ENCODE measurements at places on chromosomes 3 and 15.

DNA sequence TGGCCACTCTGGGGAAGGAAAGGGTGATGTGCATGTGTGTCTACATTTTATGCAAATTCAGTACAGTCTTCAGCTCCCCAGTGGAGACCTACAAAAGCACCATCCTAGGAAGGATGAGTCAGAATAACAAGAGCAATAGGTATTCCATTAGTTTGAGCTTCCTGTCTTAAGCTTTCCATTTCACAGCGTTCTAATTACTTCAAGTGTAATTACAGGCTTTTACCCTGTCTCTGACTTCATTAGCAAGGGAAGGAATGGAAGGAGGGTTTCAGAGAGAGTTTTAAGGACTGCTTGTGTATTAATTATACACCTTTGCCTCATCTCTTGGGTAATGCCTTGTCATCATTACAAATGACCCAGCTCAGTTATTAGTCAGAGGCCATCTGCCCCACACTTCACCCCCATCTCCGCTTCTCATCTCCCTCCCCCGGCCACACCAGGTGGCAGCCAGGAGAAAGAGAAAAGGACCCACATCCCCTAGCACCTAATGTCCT is 202.8 kb upstream of the MRPL3 start:
- H3K27ac ChIP-seq: no peak overlapping the region
- no peak overlapping the region for H3K4me3 ChIP-seq
- no peaks in the 10 kb centered on the region for H3K4me1 ChIP-seq
- DNase-seq: no peak

- no peak for DNase-seq
- no peak overlapping the region for H3K4me3 ChIP-seq
- H3K27ac ChIP-seq: no peak overlapping the region
- H3K36me3 ChIP-seq: no peaks in the 10 kb centered on the region
Measured at GRCh38 chr15:48096355-48096786, 24.4 kb upstream of the SLC24A5 start.

GRCh38 chr15:67110958-67111864 is 45.8 kb downstream of the SMAD3 start:
- no peaks in the 10 kb centered on the region for H3K36me3 ChIP-seq
- no peak for DNase-seq
- H3K4me1 ChIP-seq: peaks cover 28% of the 10 kb centered on the region

GRCh38 chr15:25208735-25209134 is 230.1 kb downstream of the UBE3A start:
- H3K27ac ChIP-seq: no peak overlapping the region
- no peaks in the 10 kb centered on the region for H3K36me3 ChIP-seq
- H3K4me1 ChIP-seq: no peaks in the 10 kb centered on the region
- no peaks in the 10 kb centered on the region for H3K27me3 ChIP-seq
- H3K4me3 ChIP-seq: no peak overlapping the region

- H3K27ac ChIP-seq: no peak overlapping the region
- no peak overlapping the region for H3K4me3 ChIP-seq
- H3K4me1 ChIP-seq: no peaks in the 10 kb centered on the region
Measured at GRCh38 chr15:90851940-90852339, 16.4 kb upstream of the FURIN start.

GRCh38 chr3:167941234-167941995 is 154.3 kb downstream of the GOLIM4 start:
- no peak overlapping the region for H3K27ac ChIP-seq
- H3K27me3 ChIP-seq: no peaks in the 10 kb centered on the region
- H3K4me1 ChIP-seq: no peaks in the 10 kb centered on the region
- DNase-seq: no peak
- H3K4me3 ChIP-seq: no peak overlapping the region

GRCh38 chr3:158727206-158728060 is 4.8 kb downstream of the RARRES1 start:
- peaks cover 6% of the 10 kb centered on the region for H3K4me1 ChIP-seq
- H3K36me3 ChIP-seq: no peaks in the 10 kb centered on the region
- H3K27ac ChIP-seq: no peak overlapping the region
- DNase-seq: peak; percentile 43
- H3K27me3 ChIP-seq: no peaks in the 10 kb centered on the region

DNA sequence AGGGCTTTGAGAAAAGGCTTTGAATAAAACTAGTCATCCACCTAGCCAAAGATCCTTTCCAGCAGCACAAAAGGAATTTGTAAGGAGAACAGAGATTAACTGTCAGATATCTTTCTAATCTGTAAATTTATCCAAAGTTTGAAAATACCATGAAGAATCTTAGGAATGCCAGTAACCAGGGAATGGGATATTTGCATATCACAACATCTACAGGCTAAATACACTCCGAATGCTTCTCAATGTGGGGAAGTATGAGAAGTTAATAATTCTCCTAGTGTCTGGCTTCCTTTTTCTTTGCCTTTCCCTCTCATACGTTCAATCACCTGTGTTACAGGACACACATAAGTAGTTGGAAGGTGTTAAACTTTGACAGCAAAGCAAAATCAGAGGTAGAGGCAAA is 7.8 kb downstream of the ANAPC13 start:
- H3K36me3 ChIP-seq: peaks cover 4% of the 10 kb centered on the region
- DNase-seq: no peak
- no peak overlapping the region for H3K27ac ChIP-seq
- no peak overlapping the region for H3K4me3 ChIP-seq

GRCh38 chr15:40470423-40471104 is at the start of gene CHST14:
CHST14 (plus strand) TSS chr15:40470984; CDS start chr15:40471214, 230 bp downstream.
- no peaks in the 10 kb centered on the region for H3K36me3 ChIP-seq
- peak within 1 kb of the TSS; percentile 88 for H3K27ac ChIP-seq
- no peaks in the 10 kb centered on the region for H3K27me3 ChIP-seq
- H3K4me3 ChIP-seq: peak within 1 kb of the TSS; percentile 66
- peak; percentile 77 for DNase-seq

- H3K36me3 ChIP-seq: no peaks in the 10 kb centered on the region
- H3K27me3 ChIP-seq: no peaks in the 10 kb centered on the region
- DNase-seq: no peak
- no peak overlapping the region for H3K4me3 ChIP-seq
Measured at GRCh38 chr3:168220556-168220955, 124.8 kb upstream of the GOLIM4 start.

DNA sequence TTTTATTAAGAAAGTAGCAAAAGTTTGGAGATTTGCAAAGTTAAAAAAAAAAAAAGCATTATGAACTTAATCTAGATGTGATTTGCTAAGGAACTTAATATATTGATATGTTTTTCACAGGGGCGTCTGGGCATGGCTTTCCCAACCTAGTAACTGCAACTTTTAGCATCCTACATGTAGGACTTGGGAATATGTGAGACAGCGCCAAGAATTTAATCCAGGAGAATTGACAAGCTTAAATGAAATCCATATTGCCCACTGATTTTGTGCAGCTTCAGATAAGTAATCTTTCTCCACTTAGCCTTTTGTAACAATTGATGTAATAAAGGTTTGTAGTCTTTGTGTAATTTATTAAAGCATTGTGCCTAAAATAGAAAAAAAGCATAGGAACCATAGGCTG is 982 bp upstream of the GABPB1 start:
- peaks cover 26% of the 10 kb centered on the region for H3K4me1 ChIP-seq
- DNase-seq: no peak
- no peaks in the 10 kb centered on the region for H3K36me3 ChIP-seq
- no peaks in the 10 kb centered on the region for H3K27me3 ChIP-seq

DNA sequence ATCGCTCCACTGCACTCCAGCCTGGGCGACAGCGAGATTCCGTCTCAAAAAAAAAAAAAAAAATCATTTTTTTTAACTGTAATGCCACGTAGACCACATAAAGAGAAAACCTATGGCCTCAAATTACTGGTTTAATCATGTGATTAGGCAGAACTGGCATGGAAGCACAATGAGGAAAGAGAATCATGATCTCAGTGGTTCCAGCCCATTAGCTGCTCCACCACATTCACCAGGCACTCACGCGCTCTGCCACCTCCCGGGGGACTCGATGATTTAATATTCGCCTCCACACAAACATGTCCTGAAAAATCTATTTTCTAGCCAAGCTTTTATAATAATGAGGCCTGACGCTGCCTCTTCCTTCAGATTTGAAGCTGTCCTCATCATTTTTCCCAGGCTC is 204.7 kb downstream of the TBL1XR1 start:
- H3K4me1 ChIP-seq: no peaks in the 10 kb centered on the region
- H3K36me3 ChIP-seq: no peaks in the 10 kb centered on the region
- H3K27me3 ChIP-seq: no peaks in the 10 kb centered on the region

DNA sequence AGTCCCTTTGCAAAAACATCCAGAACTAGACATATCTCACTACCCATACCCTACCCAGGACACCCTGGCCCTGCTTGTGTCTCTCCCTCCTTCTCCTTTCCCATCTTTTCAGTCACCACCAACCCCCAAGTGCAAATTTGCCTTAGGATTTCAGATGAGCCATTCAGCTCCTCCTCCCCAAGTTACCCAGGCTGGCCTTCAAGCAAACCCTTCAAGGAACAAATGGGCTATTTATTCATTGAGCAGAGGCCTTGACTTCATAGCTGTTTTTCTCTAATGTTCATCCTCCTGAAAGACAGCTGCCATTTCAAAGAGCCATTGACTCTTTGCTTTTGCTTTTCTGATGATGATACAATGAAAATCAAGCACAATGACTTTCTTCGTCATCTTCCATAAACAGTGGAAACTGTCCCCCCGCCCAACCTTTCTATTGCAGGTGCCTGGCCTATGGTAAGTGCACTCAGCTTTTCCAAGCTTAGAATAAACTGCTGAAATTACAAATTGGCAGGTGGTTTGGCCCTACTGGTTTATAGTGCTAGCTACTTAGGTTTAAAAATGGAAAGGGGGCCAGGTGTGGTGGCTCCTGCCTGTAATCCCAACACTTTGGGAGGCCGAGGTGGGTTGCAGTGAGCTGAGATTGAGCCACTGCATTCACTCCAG is 26.1 kb upstream of the KLHL6 start:
- no peaks in the 10 kb centered on the region for H3K4me1 ChIP-seq
- H3K4me3 ChIP-seq: no peak overlapping the region
- H3K36me3 ChIP-seq: no peaks in the 10 kb centered on the region

DNA sequence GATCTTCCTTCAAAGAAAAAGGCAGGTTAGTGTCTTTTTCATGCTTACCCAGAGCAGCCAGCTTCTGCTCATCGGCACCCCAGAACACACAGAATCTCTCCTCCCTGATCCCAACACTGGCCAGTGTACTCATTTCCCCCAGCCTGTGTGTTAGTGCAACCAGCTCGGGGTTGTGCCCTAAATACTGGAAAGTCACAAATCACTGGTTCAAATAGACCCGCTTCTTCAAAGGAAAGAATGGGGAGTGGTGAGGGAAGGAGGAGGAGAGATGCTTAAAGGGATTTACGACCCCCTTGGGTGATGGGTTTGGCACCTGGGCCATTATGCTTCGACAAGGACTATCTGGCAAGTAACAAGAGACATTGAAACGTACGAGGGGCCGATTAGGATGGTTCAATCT is 114.0 kb downstream of the FOXB1 start:
- H3K4me1 ChIP-seq: no peaks in the 10 kb centered on the region
- H3K4me3 ChIP-seq: no peak overlapping the region
- no peak overlapping the region for H3K27ac ChIP-seq
- no peaks in the 10 kb centered on the region for H3K36me3 ChIP-seq

- H3K36me3 ChIP-seq: no peaks in the 10 kb centered on the region
- DNase-seq: no peak
- H3K27ac ChIP-seq: no peak overlapping the region
- H3K4me1 ChIP-seq: no peaks in the 10 kb centered on the region
- no peaks in the 10 kb centered on the region for H3K27me3 ChIP-seq
Measured at GRCh38 chr15:60982249-60982910, 246.7 kb downstream of the RORA start.

DNA sequence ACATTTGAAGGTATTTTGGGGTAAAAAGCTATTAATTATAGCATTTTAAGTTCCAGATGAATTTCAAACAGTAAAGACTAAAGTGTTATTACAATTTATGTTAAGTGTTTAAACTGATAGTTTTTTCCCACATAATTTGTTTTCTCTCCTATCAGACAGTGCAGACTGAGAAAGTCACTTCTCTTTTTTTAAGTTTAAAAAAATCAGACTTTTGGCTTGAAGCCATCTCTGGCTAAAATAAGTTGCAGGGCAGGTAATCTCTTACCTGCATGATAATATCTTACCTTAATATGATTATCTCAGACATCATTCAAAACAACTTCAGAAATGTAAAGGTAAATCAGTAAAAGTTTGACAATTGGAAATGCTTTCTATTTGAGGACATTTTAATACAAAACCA is 21.5 kb upstream of the RAB6B start:
- no peak overlapping the region for H3K27ac ChIP-seq
- H3K4me1 ChIP-seq: no peaks in the 10 kb centered on the region
- H3K27me3 ChIP-seq: peaks cover 16% of the 10 kb centered on the region
- no peak overlapping the region for H3K4me3 ChIP-seq
- H3K36me3 ChIP-seq: no peaks in the 10 kb centered on the region

DNA sequence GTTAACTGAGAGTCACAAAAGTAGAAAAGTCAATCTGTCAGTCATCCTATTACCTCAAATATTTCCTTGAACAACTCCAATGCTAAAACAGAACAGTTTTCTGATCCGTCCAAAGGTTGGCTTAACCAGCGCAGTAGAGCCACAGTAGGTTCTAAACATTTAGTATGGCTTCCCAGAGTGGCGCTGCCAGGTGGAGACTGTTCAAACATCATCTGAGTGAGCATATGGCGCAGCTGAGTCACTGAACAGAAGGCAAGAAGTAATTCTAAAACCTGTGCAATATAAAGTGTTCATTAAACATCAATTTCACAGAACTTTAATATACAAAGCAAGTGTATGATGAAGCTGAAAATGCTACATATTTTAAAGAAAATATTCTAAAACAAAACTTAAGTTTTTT is 19.9 kb downstream of the CIP2A start:
- no peaks in the 10 kb centered on the region for H3K36me3 ChIP-seq
- H3K4me3 ChIP-seq: no peak overlapping the region
- no peak for DNase-seq
- no peaks in the 10 kb centered on the region for H3K4me1 ChIP-seq
- H3K27me3 ChIP-seq: no peaks in the 10 kb centered on the region

GRCh38 chr3:179260949-179261765 is 10.2 kb upstream of the KCNMB3 start:
- H3K4me1 ChIP-seq: peaks cover 5% of the 10 kb centered on the region
- no peaks in the 10 kb centered on the region for H3K36me3 ChIP-seq
- no peaks in the 10 kb centered on the region for H3K27me3 ChIP-seq
- peak; percentile 80 for DNase-seq

GRCh38 chr15:73941044-73941443 is 14.8 kb downstream of the LOXL1 start:
- no peak for DNase-seq
- no peaks in the 10 kb centered on the region for H3K36me3 ChIP-seq
- H3K27me3 ChIP-seq: no peaks in the 10 kb centered on the region
- H3K4me1 ChIP-seq: no peaks in the 10 kb centered on the region
- H3K4me3 ChIP-seq: no peak overlapping the region

- no peak overlapping the region for H3K4me3 ChIP-seq
- no peak overlapping the region for H3K27ac ChIP-seq
- H3K4me1 ChIP-seq: no peaks in the 10 kb centered on the region
- DNase-seq: no peak
Measured at GRCh38 chr3:38297537-38297936, 15.4 kb downstream of the SLC22A14 start.

GRCh38 chr3:14300721-14301399 is 101.5 kb upstream of the SLC6A6 start:
- no peaks in the 10 kb centered on the region for H3K36me3 ChIP-seq
- no peak for DNase-seq
- no peak overlapping the region for H3K27ac ChIP-seq
- H3K27me3 ChIP-seq: no peaks in the 10 kb centered on the region
- H3K4me3 ChIP-seq: no peak overlapping the region

- no peaks in the 10 kb centered on the region for H3K4me1 ChIP-seq
- DNase-seq: no peak
- no peak overlapping the region for H3K4me3 ChIP-seq
- H3K36me3 ChIP-seq: no peaks in the 10 kb centered on the region
Measured at GRCh38 chr3:173630849-173631248, 233.3 kb downstream of the NLGN1 start.

- H3K36me3 ChIP-seq: no peaks in the 10 kb centered on the region
- no peak for DNase-seq
- no peak overlapping the region for H3K4me3 ChIP-seq
- no peak overlapping the region for H3K27ac ChIP-seq
- no peaks in the 10 kb centered on the region for H3K27me3 ChIP-seq
- H3K4me1 ChIP-seq: no peaks in the 10 kb centered on the region
Measured at GRCh38 chr3:123684209-123684608, 99.4 kb upstream of the HACD2 start.
